ENCODE measurements at places on chromosomes 12 and 14.

DNA sequence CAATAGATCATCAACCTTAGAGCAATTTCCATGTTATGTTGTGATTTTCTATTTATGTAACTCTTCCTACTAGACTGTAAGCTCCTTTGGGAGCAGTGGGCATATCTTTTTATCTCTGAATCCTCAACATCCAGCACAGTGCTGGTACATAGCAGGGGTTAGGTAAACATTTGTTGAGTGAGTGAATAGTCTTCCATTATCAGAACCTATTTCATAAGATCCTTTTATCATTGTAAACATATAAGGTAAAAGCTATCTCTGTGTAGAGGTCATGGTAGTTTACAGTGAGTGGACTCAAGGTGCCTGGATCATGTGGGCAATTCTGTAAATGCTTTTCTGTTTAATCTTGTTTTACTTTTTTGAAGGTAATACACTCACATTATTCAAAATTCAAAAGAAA, 15.1 kb downstream of the FKBP11 start:
- DNase-seq, result no peak

DNA sequence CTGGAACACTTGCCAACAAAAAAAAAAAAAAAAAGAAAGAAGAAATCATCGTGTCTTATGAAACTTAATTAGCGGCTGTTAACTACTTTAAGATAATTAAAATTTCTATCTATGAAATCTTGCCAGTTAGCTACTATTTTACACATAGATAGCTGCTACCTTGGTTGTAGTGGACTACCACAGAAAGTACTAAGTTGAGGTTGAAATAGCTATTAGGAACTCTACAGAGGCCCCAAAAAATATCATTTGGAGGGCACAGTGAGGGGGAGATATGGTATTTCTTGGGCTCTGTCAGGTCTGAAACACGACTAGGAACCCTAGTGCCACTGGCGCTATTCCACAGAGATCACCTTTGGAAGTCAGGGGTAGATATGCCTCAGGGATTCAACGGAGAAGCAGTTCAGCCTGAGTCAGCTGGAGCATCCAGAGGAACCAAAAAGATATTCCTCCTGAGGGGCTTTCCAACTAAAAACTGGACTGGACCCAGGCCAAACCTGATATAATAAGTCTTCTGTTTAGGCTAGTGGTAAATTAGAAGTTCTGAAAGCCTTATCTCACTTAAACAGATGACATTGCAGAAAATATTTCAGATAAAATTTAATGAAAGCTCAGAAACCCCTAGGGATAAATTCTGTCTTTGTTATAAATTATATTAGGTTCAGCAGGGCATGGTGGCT, 126.1 kb downstream of the EPS8 start:
- DNase-seq, result no peak

DNA sequence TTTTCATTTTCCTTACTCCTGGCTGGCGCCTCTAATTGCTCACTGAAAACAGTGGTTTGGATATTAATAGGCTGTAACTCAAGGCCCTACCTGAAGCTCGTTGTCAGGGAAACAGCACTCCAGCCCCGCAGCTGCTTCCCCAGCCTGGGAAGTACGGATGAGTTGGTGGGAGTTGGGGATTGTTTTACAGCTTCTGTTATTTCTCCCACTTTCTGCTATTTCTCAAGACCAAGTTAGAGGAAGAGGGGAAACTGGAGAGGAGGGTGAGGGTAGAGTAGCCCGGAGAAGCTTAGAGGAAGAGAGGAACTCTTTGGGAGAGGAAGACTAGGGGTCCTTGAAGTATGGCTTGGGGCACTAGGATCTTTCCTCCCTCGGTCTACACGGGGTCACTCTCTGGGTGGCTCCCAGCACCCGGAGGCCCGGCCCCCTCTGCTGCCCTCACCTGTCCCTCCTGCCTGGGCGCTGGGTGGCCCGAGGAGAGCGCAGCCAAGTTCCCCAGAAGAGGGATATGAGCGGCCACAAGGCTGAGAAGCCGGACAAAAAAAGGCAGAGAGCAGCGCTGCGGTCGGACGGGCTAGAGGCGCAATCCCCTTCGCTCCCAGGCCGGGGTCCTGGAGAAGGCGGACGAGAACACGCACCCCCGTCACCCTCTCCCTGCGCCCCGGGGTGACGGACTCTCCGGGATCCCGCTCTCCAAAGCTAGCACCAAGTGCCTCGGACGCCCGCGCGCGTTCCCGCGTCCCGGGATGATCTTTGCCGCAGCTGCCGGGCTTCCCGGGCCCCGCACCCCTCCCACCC, 671 bp downstream of the SPTB start:
- DNase-seq, result peak; percentile 62

DNA sequence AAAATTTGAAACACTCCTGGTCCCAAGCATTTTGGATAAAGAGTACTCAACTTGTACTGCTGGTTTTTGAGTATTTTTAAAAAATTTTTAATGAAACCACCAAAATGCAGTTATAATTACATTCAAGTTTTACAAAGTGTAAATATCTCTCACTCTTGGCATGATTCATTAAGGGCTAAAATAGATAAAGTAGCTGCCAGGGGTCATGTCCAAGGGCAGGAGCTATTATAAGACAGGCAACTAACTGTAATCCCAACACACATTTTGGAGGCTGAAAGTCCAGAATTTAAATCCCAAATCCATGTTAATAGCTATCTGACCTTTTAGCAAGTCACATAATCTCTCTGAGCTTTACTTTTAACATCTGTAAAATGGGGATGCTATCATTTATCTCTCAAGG, 207.6 kb downstream of the MED13L start:
- DNase-seq, result no peak

DNA sequence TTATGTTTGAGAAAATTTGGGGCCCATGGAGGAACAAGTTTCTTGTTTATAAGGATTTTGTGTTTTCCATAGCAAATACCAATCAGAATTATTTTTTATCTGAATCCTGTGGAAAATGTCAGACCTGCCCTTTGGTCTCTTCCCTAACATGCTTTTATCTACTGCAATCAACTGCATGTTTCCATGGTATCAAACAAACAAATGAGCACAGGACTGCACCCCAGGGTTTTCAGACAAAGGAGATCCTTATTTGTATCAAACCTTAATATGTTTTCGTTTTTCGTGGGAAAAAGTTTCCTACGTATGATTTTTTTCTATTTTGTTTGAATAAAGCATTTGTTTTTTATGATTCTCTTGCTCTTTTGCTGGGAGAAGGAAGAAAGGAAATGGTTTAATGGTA, 91.1 kb downstream of the GPR135 start:
- no peak for DNase-seq

GRCh38 chr12:18139989-18140596, 50.1 kb upstream of the RERGL start:
- DNase-seq, result no peak

GRCh38 chr14:89574420-89574819, 157.4 kb upstream of the FOXN3 start:
- DNase-seq, result no peak

DNA sequence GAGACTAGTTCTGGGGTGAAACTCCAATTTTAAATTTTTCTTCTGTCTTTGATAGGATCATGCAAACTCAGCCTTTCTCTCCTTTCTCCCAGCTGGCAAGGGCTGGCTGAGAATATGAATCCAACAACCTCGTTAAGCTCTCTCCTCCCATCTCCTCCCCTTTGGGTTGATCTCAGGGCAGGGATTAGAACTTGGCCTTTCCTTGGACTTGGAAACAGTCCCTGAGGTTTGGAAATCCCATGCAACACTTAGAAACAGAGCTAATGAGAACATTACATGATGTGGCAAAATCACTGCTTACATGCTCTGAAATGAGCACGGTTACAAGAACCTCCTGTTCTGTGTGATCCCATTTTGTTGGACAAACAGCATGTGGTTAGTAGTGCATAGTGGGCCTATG, 31.6 kb downstream of the ACACB start:
- DNase-seq, result no peak

- no peak for DNase-seq
Observed at GRCh38 chr12:27951898-27952297, 20.6 kb downstream of the PTHLH start.

GRCh38 chr12:120936197-120936596, 32.0 kb upstream of the SPPL3 start:
- DNase-seq, result no peak

GRCh38 chr12:113065126-113066007, 8.8 kb downstream of the DTX1 start:
- peak; percentile 89 for DNase-seq

DNA sequence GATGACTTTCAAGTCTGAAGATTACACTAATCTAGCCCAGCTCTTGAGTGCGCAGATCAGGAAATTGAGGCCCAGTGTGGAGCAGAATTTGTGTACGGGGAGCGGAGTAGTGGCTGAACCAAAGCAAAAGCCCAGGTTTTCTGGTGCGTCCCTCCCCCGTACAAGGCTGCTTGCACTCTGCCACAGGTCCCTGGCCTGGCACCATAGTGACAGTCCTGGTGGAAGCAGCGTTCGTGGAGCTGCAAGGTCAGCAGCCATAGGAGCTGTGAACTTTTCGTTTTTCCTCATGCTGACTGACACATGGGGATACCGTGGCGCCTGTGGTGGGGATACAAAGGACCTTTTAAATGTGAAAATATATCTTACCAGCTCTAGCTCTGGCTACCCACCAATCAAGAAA, 1.7 kb downstream of the EVL start:
- DNase-seq, result no peak

- DNase-seq, result no peak
Observed at GRCh38 chr12:54949073-54949711, 35.4 kb downstream of the TESPA1 start.

- no peak for DNase-seq
Observed at GRCh38 chr12:66090157-66090556, 40.4 kb downstream of the LLPH start.

DNA sequence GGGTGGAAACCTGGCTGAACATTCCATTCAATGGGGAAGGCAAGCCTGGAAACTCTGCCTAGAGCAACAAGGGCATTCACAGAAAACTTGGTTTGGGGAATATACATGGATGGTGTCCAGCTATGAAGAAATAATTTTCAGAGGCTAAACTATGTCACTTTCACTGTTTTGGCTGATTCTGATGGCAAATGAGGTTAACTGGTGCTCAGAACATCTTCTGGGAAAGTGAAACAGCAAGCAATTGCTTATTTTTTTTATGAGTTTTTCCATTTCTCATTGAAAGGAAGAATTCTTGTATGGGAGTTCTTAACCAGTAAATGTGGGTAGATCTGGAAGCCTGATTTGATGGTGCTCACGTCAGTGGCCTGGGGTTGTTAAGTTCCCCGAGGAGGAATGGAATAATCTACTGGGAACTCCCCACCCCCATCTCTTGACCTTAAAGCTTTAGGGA, 132.8 kb upstream of the BTG1 start:
- no peak for DNase-seq

- DNase-seq, result no peak
Observed at GRCh38 chr12:70190262-70191010, 52.8 kb upstream of the CNOT2 start.

- no peak for DNase-seq
Observed at GRCh38 chr14:23621204-23621931, 14.8 kb upstream of the DHRS2 start.

GRCh38 chr12:11204173-11204572, 17.4 kb upstream of the TAS2R42 start:
- no peak for DNase-seq

- peak; percentile 20 for DNase-seq
Observed at GRCh38 chr12:119011231-119011630, 29.9 kb downstream of the SRRM4 start.

GRCh38 chr14:34957771-34958286, 25.0 kb upstream of the SRP54 start:
- DNase-seq, result no peak

DNA sequence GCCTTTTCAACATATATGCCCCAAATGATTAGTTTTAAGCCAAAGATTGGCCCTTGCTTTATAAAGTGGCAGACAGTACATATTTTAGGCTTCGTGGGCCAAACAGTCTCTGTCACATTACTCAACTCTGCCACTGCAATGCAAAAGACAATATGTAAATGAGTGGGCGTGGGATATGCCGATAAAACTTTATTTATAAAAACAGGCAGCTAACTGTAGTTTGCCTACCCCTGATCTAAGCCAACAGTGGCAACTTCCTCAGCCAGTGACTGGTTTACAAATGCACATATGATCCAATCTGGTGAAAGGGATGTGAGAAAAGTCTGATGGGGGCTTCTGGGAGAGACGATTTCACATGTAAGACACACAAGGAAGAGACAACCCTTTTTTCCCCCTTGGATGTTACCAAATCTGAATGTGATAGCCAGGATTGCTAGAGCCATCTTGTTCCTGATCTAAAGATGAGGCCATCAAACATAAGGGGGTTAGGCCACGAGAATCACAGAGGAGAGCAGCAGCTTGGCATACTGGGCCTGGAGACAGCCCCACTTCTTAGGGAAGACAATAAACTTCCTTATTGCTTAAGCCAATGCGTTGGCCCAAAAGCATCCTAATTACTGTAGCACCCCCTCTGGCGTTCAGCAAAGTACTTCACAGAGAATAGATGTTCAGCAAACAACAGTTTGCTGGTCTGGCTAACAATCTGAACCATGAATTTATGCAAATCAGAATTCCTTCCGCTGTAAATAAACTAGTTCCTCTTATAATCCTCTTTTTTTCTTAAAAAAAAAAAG, 75.2 kb upstream of the TMCC3 start:
- no peak for DNase-seq

DNA sequence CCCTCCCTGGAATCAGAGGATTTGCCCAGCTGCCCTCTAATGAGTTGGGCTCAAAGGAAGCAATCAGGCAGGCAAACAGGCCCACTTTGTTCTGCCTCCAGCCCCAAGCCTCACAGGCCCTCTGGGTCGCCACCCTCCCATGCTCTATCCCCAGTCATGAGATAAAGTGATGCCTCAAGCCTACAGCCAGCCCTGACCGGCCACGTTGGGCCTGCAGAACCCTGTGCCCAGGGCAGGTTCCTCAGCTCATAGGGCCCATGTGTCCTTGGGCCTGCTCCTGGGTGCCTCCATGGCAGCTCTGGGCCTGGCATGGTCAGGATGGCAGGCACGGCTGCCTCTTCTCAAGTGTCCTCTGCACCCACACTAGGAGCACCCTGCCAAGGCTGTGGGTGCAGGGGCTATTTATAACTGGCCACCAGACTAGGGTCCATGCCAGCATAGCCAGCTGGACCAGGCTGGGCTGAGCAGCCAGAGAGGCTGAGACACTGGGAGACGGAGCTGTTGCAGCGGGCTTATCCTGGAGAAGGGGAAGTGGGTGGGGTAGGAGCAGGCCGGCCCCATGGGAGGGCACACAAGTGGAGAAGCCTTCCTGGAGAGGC, 20.2 kb downstream of the HDAC7 start:
- DNase-seq, result no peak

Data from NCI-H2171 (cell line).